ENCODE measurements at places on chromosomes 4 and X.

- no peak for DNase-seq
These were observed 75.0 kb downstream of the ZFYVE28 start for GRCh38 chr4:2343476-2343875.

DNA sequence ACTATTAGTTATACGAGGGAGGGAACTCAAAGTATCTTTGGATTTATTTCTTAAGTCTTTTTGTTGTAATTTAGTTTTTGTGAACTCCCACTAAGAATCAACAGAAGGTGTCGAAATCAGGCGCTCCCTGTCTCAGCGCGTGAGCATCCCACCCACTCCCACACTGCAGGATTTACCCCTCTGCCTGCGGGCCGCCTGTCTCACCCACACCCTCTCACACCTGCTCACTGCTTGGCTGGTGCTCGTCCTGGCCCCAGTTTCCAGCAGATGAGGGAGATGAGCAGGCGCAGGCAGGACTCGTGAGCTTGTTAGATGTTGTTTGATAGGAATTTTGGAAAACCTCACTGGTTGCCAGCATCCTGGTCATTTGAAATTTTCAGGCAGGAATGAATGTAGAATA lies 20.8 kb upstream of the HGFAC start:
- no peak for DNase-seq

DNA sequence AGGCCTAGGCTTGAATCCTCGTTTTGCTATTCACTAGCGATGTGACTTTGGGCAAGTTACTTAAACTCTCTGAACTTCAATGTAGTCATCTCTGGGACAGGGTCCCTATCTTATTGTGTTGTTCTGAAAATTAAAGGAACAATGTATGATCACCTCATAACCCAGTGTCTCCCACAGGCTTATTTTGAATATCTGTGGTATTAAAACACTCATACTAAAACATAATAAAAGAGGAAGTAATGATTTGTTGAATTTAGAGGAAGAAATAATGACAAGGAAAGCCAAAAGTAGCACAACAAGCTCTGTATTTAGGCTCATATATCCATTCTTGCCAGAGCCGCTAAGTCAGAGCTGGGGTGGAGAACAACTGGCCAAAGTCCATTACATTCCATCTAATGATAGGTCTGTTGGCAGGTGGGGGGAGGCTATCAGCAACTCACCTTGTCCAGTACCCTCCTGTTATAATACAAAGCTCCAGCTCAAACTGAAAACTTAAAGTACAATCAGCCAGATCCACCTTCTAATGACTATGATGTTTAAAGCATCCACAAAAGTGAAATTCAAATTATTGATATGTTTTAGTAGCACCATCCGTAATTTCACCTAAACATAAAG lies 64.5 kb upstream of the LSM6 start:
- no peak for DNase-seq

DNA sequence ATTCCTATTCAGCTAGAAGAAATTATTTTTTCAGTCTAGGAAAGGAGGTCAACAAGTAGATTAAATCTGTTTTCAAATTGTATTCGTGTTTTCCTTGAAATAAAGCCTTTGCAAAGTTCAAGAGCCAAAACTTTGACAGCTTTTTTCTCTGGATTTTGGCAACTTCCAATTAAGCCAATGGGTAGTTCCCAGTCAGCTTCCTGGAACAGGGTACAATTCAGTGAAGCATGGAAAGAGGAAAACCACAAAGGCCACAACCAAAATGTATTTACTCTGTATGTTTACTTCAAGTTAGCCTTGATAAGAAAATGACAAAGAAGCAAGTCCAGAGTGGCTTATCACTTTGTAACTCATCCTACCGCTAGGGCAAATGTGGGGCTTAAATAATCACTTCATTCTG lies 188.6 kb downstream of the COMMD8 start:
- DNase-seq = no peak

GRCh38 chr4:140242357-140243277 lies 88.6 kb upstream of the MAML3 start:
- DNase-seq = peak; percentile 33

- DNase-seq = no peak
These were observed 32.0 kb upstream of the TBC1D1 start for GRCh38 chr4:37858872-37859271.

- no peak for DNase-seq
These were observed 575 bp downstream of the TREX2 start for GRCh38 chrX:153445106-153445855.

- no peak for DNase-seq
These were observed 478.0 kb downstream of the KCNIP4 start for GRCh38 chr4:21470535-21470934.

DNA sequence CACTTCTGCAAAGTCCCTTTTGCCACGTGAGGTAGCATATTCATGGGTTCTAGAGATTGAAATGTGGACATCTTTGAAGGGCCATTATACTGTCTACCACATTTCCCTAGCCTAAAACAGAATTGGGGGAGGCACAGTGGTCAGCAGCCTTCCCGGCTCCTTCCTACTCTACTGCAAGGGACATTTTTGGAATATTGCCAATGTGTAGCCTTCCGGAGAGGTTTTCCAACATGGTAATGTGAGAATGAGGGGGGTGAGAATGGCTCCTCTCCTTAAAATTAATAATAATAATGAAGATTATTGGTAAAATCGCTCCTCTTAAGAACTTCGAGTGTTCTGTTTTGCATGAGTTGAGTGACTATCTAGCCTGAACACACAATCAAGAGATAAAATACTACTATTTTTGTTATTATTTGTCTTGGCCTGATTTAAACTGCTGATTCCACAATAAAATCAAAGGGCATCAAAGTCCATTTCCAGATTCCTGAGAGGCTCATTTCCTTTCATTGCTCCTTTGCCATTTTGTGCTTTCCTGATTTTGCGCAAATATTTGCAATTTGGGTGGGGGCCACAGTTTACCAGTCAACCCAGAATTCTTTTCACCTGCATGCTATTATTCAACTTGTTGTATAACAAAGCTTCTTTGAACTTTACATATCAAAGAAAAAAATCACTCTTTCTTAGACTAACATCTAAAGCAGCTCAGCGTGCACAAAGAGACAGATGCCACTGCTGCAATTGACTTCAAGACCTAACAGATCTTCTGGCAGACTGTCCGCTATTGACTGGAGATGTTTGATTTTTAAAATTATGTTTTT lies 27.0 kb upstream of the TSPAN5 start:
- peak; percentile 66 for DNase-seq

GRCh38 chr4:79209822-79210635 lies 115.8 kb downstream of the NAA11 start:
- peak; percentile 41 for DNase-seq

GRCh38 chr4:108337923-108338322 lies 169.2 kb upstream of the LEF1 start:
- DNase-seq = no peak

DNA sequence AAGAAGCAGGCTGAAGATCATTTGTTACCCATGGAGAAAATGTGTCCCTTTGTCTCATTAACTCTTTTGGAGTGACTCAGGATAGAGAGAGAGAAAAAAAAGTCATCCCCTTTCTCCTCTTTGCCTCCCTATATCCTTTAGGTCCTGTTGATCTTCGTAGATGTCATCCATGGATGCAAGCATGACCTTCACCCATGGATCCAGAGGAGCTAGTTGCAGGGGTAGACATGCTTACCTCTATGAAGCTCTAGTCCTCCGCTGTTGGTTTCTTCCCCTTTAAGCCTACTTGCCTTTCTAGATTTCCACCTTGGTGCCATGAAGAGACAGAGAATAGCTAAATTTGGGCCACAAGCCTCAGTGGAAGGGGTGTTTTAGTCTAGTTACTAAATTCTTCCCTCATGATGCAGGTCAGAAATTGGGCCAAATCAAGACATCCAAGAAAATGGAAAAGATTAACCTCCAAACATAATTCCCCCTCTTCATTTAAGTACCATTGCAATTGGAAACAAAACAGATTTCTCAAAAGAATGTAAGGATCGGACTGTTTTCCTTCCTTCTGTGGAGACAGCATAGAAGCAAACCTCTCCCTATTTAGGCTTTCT lies 178.4 kb downstream of the TECRL start:
- DNase-seq = peak; percentile 19

GRCh38 chr4:188854436-188854835 lies 715.2 kb downstream of the TRIML1 start:
- no peak for DNase-seq

DNA sequence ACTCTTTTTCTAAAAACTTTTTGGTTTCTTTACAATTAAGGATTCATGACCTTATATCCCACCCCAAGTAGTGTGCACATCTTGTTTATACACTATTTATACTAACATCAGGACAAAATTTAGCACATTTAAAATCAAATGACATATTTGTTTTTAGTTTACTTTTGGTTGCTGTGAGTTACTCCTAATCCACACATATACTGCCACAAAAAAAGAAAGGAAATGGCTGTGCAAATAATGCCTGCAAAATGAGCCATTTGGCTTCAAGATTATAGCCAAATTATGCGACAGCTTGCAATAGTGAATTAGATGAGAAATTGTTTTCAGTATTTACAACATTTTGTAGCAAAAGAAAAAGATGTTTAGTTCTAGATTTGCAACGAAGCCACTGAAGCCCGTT lies 10.4 kb upstream of the ARHGEF38 start:
- no peak for DNase-seq

GRCh38 chr4:11624370-11624769 lies 195.7 kb upstream of the HS3ST1 start:
- DNase-seq = no peak

DNA sequence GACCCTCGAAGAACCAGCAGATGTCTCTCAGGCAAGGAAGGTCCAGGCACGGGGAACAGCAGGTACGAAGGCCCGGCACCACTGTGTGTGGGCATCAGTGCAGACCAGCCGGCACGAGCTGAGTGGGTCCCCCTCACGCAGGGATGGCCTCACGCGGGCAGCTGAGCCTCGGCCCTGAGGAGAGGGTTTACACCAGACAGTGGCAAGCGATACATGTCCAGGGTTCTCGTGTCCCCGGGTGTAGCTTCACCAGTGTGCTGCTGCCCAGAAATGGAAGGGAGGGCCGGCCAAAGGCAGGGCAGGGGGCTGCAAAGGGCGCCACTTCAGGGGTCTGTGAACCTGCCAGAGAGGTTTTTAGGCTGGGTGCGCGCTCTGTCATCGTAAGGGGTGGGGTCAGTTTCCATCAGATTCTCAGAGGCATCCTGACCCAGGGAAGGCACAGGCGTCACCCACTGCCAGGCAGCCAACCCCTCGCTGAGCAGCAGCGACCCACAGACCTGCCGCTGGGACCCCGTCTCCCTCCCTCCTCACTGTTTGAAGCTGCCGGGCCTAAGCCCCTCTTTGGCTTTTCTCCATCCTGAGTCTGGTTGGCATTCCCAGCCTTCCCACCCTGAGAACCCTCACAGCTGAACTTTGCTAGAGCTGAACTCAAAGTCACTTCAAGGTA lies 107.0 kb downstream of the CPZ start:
- DNase-seq = no peak

- DNase-seq = no peak
These were observed 94.3 kb downstream of the AREG start for GRCh38 chr4:74539044-74539790.

DNA sequence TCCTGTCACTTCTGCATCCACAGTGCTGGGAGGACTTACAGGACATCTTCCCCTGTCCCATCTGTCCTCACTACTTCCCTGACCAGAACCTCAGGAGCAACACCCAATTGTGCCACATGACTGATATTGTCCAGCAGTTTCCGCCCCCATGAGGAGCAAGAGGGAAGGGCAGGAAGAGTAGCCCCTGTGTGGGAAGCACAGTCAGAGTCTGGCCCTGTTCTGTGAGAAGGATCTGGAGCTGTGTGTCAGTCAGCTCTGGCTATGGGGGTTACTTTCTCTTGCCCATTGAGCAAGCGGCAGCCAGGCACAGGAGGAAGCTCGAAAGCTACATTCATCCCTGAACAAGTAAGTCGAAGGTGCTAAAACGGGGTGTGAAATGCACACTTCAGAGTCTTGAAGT lies 14.8 kb upstream of the TRIM60 start:
- DNase-seq = no peak

- DNase-seq = no peak
These were observed 578 bp downstream of the APOOL start for GRCh38 chrX:85004255-85004654.

DNA sequence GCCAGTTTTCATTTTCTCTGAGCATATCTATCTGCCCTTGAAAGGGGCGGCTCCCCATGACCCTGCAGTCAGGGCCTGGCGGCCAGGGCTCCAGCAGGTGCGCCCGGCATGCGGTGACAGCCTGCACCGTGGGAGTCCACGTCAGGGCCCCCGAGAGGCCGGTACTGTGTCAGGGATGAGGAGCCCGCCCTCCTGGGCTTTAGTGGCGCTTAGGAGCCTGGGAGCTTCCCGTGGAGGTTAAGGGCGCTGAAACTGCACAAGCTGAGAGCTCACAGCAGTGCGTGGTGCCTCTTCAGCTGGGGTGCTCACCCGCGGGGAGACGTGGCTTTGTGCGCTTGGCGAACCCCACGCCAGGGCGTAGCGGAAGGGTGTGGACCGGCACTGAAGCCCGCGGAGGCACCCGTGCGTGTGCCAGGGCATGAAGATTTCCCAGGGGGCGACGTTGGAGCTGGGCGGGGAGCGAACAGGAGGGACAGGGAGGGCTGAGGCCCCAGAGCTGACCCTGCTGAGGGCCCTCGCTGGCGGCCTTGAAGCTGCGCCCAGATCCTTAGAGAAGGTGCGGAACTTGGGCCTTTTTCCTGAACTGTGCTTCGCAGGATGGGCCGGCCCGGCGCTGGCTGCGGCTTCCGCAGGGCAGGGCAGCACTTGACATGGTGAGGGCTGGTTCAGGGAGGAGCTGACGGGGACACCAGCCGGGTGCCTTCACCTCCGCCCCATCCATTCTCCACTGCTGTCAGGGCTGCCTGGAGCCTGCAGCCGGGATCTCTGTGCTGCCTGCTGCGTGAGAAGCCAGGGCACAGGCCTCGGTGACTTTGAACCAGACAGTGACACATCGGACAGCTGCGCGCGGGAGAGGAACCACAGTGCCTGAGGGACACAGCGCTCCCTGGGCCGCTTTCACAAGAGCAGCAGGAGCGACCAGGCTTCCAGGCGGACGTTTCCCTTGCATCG lies 32.9 kb downstream of the HTT-AS start:
- no peak for DNase-seq

DNA sequence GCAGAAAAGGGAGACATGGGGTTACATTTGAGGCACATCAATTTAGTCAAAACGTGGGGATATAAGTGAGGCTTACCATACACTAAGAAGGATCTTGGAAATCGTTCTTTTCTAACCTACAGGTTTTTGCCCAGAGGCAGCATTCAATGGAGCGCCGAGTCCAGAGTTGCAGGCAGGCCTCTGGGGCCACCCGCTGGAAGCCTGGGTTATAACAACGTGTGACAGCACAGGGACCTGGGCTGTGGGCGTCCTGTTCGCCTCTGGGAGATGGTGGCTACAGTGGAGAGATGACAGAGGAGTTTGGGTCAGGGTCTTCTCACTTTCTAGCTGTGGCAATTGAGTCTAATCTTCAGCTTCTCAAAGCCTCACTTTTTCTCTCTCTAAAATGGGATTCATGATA lies 53.9 kb downstream of the ENPP6 start:
- DNase-seq = no peak
